ENCODE measurements at places on chromosomes 7 and 10. TPM values are rescaled to one million over a fixed set of nuclear protein-coding genes. Genes with fewer than 3 reads are reported as not detected.

The KRIT1 gene
- total RNA-seq = 30.3 TPM

The FAS gene
- 79.2 TPM for total RNA-seq

The PNLIPRP1 gene
- total RNA-seq = not detected

The AKR1E2 gene
- 14.8 TPM for total RNA-seq

The NKX2-3 gene
- not detected for total RNA-seq

The MOGAT3 gene
- not detected for total RNA-seq

The NPY gene
- not detected for total RNA-seq

The MDFIC gene
- total RNA-seq = 40.6 TPM

The AKR1C4 gene
- not detected for total RNA-seq

The BMPR1A gene
- 54.8 TPM for total RNA-seq

The EFCAB10 gene
- total RNA-seq = 0.56 TPM

The MMP21 gene
- total RNA-seq = not detected

The GNG11 gene
- 152 TPM for total RNA-seq

The CPXM2 gene
- 15.5 TPM for total RNA-seq

The GRM8 gene
- under 0.01 TPM for total RNA-seq

The SCART1 gene
- 1.1 TPM for total RNA-seq

The MUC12 gene
- total RNA-seq = 0.19 TPM

The PARD3 gene
- 67.1 TPM for total RNA-seq

The CCDC172 gene
- not detected for total RNA-seq

The CRYGN gene
- total RNA-seq = 0.56 TPM

The SPDYE16 gene
- total RNA-seq = not detected

The ZNF212 gene
- 3.9 TPM for total RNA-seq

The FAM25C gene
- not detected for total RNA-seq

The THNSL1 gene
- 5.0 TPM for total RNA-seq

The STAG3 gene
- 1.1 TPM for total RNA-seq

The GPR85 gene
- 0.56 TPM for total RNA-seq

The TSPAN12 gene
- 5.9 TPM for total RNA-seq
